ENCODE measurements at places on chromosomes 3 and 15.

DNA sequence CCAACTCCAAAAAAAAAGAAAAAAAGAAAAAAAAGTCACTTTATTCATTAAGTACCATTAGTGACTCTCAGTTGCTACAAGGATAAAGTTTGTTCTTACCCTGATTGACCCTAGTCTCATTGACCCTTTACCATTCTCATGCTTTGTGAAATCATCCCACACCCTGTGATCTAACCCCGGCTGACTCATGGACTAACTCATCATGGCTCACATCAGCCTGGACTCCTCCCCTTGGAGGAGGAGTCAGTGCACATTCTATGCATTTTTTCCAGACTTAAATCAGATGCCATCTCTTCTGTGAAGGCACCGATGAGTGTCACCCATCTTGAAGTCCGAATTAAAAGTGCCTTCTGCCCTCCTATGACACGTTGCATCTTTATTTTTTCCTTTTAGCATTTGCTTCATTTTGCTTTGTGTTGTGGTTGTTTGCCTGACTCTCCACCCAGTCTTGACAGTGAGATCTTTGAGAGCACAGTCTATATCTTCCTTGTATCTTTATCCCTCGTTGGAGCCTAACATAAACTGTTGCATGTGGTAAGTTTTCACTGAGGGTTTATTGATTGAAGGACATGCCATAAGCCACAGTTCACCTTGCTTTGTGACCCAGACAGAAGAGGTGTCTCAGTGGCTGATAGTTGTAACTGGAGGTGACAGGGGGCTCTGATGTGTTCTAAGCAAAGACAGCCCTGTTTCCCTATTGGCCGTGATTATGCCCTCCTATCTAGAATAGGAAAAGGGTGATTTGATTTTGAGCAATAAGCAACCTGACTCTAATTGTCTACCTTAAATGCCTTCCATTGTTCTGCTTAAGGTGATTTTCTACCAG, 72.1 kb downstream of the IL1RAP start:
- DNase-seq: peak; percentile 74

- DNase-seq: no peak
These were observed 22.4 kb upstream of the MEIS2 start for GRCh38 chr15:37122703-37123102.

DNA sequence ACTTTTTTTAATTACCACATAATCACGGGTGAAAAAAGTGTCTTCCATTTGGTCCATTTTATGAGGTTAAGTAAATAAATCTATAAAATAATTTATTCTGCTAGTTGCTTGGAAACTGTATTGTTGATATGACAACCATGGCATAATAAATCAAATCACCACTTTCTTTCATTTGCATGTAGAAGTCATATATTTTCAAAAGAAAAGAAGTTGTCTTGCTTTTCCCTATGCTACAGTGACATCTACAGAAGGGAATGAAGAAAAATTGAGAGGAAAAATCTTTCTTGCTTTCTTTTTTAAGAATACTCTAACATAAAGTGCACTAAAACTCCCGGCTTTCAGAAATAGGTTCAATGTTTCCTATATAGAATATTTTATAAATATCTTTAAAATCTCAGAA, 228.5 kb downstream of the ZBBX start:
- DNase-seq: no peak

GRCh38 chr3:136994772-136995516, 37.2 kb downstream of the IL20RB start:
- DNase-seq: peak; percentile 15

GRCh38 chr3:10553591-10554235, 48.3 kb upstream of the ATP2B2 start:
- no peak for DNase-seq

DNA sequence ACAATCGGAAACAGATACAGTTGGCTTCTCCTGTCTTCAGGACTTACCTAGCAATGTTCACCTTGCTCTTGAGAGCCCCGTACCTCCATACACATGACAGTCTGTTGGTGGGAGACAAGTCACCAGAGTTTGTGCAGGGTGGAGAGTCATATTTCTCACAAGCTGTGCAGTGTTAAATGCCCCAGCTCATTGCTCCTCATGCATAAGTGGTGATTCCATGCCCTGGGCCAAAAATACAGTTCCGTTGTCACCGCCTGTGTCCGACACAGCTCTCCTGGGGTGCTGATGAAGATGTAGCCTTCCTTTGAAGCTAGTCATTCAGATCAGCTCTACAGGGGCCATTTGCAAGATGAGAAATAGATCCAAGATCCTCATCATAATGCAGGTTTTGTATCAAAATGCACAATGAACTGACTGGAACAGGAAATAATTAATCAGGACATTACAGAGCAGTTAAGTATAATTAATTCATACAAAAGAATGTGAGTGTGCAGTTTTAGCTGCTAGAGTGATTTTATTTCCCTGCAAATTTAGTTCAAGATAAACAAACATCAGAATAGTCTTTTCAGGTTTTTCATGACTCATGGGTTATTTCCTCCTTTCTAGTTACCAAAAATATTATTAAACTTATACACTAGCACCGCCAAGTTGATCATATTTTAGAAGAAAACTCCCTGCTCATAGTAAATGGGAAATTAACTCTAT, 66.5 kb downstream of the CD47 start:
- DNase-seq: no peak

All from stimulated activated CD4-positive, alpha-beta T cell treated with anti-CD3 and anti-CD28 coated beads, Interleukin-15, amount 100 ng/mL, for 24 hours (primary cell).